ENCODE measurements at places on chromosomes 16 and 17. TPM values are rescaled to one million over a fixed set of nuclear protein-coding genes. Genes with fewer than 3 reads are reported as not detected.

Gene SLFN13
- total RNA-seq, result not detected

Gene RPL13
- 2,988 TPM for total RNA-seq

Gene HSD17B1
- 0.93 TPM for total RNA-seq

- no peak for DNase-seq
Observed at GRCh38 chr17:19237389-19238166, 412 bp downstream of the EPN2 start.

DNA sequence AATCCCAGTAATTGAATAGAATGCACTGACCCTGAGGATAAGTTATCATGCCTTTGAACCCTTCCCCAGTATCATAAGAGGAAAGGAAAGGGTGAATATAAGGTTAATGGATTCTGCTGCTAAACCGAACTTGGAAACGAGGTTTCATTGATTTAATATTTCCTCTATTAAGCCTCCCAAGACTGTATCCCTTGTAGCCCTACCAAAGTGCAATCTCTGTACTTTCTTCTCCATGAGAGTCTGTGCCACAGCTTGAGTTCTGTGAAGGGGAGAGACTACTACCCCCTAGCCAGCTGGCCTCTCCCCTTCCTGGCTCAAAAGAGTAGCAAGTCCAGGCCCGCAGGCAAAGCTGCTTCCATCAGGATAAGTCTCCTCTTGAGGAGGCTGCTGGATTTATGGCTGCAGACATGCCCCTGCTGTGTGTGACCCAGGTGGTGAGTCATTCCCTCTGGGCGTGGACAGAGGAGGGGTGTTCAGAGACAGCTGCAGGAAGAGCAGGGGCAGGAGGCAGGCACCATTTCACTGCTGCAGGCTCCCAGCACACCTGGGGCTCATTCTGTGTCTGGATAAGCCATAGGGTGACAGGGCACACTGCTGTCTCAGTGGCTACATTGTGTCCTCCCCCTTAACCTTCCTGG is 58.4 kb downstream of the TOM1L2 start:
- DNase-seq, result peak; percentile 66

DNA sequence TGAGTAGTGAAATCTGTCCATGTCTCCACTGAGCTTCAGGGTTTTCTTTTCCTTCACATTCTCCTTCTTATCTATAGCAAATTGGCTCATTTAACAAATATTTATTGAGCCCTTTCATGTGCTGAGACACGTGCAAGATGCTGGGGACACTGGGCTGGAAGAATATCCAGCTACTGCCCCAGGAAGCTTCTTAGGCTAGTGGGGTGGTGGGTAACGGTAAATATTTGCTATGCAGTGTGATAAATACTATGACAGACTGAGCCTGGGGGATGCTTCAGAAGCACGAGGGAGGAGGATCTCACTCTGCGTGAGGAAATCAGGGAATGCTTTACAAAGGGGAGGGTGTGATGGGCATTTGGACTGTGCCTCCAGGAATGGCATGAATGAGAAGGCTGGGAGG is 524.1 kb downstream of the GRIN2A start:
- no peak for DNase-seq

GRCh38 chr17:8622191-8622590 is 8.3 kb downstream of the MYH10 start:
- DNase-seq, result no peak

GRCh38 chr17:78706271-78706915 is 75.7 kb downstream of the CYTH1 start:
- DNase-seq, result no peak

All from HepG2 (cell line).